Colonic mucosa (tissue), 4 donors: ENCODE measurements at places on chromosomes 13 and 19. TPM values are rescaled to one million over a fixed set of nuclear protein-coding genes. Genes with fewer than 3 reads are reported as not detected.

Gene OR10H1
- total RNA-seq: not detected

Gene ELSPBP1
- not detected for total RNA-seq

Gene MAG
- not detected for total RNA-seq

Gene PGLYRP2
- not detected for total RNA-seq

Gene RDH8
- total RNA-seq: 0.24 TPM

Gene SIGLEC5
- total RNA-seq: not detected

Gene KLK4
- total RNA-seq: 2.0 TPM

Gene IQCN
- total RNA-seq: 3.0 TPM

Gene TMC4
- 80.9 TPM for total RNA-seq

Gene CALR3
- not detected for total RNA-seq

Gene CPB2
- total RNA-seq: not detected

Gene PLEKHF1
- 3.4 TPM for total RNA-seq

Gene CEACAM3
- total RNA-seq: 1.1 TPM

Gene SULT2B1
- 7.7 TPM for total RNA-seq

Gene FXYD1
- total RNA-seq: 8.8 TPM

Gene IGFL2
- total RNA-seq: not detected

Gene TMEM221
- not detected for total RNA-seq

Gene ZNF98
- not detected for total RNA-seq

Gene ZNF562
- total RNA-seq: 34.7 TPM

Gene BCL2L12
- 17.4 TPM for total RNA-seq

Gene PTGIR
- 0.82 TPM for total RNA-seq

Gene PSG7
- not detected for total RNA-seq

Gene MTRF1
- 16.3 TPM for total RNA-seq

Gene PRPF31
- total RNA-seq: 39.5 TPM

Gene TNFRSF19
- 0.82 TPM for total RNA-seq

Gene DOCK9
- 42.3 TPM for total RNA-seq

Gene PRSS57
- not detected for total RNA-seq

Gene SIAH3
- not detected for total RNA-seq

Gene ERCC1
- total RNA-seq: 37.3 TPM

Gene RFPL4AL1
- not detected for total RNA-seq

Gene RCBTB2
- total RNA-seq: 3.3 TPM

Gene ZNF443
- 7.6 TPM for total RNA-seq

Gene IGFL3
- total RNA-seq: not detected

Gene ZNF253
- 8.0 TPM for total RNA-seq

Gene WDR62
- total RNA-seq: 13.1 TPM

Gene RLN3
- not detected for total RNA-seq

Gene EPS8L1
- total RNA-seq: 83.9 TPM

Gene IRGC
- not detected for total RNA-seq
